ENCODE measurements at places on chromosomes 16 and 17. TPM values are rescaled to one million over a fixed set of nuclear protein-coding genes. Genes with fewer than 3 reads are reported as not detected.

GRCh38 chr17:59186850-59187249 lies 23.0 kb upstream of the SMG8 start:
- no peak for DNase-seq

GRCh38 chr17:39304188-39304587 lies 78.4 kb upstream of the STAC2 start:
- DNase-seq = no peak

DNA sequence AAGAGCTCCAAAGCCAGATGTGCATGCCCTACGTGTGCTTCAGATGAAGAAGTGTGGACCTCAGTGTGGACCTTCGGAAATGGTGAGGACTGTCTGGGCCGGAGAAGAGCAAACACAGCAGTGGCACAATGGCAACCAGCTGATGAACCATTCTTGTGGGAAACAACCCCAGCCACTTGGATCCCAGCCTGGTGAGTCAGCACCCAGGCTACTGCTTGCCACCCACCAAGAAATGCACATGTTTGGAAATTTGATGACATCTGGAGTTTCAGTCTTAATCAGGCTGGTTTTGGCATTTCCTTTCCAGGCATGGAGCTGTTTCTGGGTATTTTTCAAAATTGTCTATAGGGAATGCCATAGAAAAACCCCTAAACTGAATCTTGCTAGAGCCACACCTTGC lies 42.7 kb downstream of the DYNLRB2 start:
- DNase-seq = peak; percentile 87

- DNase-seq = no peak
Measured at GRCh38 chr17:48747445-48748363, 19.2 kb upstream of the HOXB13 start.

- no peak for DNase-seq
Measured at GRCh38 chr16:12802661-12803060, 1.0 kb downstream of the CPPED1 start.

DNA sequence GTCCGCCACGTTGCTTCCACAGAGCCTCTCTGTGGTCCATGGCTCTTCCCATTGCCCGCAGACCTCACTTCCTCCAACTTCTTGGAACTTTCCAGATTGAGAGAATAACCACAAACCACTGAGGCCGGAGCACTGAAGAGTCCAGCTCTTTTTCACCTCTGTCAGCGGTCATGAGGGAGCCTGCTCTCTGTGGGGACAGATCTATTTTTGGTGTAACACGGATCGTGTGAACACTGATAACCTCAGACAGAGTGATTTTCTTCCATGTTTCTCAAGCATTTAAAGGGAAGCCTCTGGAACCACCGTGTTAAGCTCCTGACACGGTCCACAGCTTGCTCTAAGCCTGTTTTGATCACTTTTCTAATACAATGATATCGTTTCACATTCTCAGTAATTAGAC lies 49.7 kb downstream of the NTN1 start:
- DNase-seq = no peak

The CIBAR2 gene
- total RNA-seq = not detected

GRCh38 chr17:45224671-45225050 lies 3.0 kb downstream of the FMNL1 start:
- no peak for DNase-seq

DNA sequence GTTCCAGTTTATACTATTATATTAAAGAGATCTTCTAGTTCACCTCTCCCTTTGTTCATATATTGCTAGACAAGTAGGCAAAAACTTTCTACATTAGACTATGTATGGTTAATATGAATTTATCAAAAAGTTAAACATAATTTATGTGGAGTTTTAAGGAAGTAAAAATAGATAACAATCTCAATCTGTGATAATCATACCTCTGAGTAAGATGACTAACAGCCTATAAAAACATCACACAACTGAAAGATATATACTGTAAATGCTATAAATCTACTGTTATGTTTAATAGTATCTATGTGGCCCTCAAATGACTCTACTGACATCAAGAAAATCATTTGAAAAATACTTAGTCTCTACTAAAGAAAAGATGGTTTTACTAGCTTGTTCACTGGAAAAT lies 37.1 kb downstream of the AP1G1 start:
- DNase-seq = peak; percentile 18

- no peak for DNase-seq
Measured at GRCh38 chr16:72937916-72938794, 109.8 kb downstream of the ZFHX3 start.

GRCh38 chr17:8041249-8041928 lies 2.5 kb downstream of the ALOX15B start:
- peak; percentile 70 for DNase-seq

The TMEM92 gene
- total RNA-seq = 6.6 TPM

DNA sequence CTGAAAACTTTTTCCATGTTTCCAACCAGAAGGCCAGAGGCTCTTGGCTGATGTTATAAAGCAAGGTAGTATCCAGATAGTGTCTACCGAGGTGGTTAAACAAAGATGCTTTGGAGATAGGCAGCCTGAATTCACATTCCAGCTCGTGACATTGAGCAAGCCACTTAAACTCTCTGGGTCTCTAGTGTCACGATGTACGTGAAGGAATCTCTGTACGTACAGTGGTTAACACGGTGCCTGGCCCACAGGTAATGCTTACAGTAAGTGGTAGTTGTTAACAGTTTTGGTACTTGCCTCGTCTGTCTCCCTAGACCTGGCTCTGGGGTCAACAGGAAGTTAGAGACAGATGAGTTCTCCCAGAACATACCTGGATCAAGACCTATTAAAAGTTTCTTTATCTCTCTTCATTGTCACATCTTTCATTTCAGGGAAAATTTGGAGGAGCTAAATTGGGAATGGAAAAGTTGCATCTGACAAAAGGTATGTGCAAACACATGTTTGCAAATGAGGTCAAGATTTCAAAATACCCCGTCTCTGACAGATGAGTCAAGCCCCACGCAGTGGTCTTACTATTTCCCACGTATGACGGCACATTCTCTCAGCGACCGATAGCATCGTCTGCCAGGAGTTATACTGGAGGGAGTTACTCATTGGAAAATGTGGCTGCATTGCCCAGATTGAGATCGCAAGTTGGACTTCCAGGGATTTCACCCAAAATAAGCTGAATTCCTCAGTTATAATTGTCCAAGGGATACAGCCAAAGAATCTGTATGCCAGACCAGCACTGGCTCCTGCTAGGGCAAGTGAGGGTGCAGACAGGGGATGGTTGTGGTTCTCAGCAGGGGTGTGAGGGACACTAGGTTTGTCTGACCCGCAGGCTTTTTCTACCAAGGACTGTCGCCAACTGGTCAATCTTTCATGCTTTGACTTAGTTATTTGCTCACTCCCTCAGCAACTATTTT lies 18.9 kb upstream of the MYH10 start:
- no peak for DNase-seq

GRCh38 chr17:82399601-82400101 lies 18.5 kb upstream of the HEXD start:
- peak; percentile 37 for DNase-seq

DNA sequence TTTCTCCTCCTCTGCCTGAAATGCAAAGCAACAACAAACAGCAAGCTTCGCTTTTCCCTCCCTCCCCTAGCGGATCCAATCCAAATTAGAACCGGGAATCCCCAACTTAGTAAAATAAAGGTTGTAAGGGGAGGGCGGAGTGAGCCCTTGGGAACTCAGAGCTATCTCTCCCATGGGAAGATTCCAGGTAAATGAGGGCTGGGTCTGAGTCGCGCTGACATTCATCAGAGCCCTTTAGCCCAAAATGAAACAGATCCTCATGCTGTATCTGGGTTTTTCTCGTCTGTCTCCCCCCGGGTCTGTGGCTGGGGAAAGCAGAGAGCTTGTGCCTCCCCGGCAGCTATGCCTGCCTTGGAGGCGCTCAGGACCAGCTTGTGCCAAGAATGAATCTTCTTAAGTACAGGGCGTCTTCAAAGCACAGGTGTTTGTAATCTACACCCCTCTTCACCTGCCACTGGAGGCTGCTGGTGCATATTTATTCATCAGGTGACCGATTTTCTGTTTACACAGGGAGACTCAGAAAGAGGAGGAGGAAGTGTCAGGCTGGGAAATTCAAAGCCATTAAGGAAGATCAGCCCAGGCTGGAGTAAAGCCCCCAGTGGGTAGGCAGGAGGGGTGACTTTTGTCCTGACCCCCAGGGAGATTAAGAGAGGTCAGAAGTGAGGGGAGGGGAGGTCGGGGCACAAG lies 55.0 kb upstream of the GSE1 start:
- no peak for DNase-seq

DNA sequence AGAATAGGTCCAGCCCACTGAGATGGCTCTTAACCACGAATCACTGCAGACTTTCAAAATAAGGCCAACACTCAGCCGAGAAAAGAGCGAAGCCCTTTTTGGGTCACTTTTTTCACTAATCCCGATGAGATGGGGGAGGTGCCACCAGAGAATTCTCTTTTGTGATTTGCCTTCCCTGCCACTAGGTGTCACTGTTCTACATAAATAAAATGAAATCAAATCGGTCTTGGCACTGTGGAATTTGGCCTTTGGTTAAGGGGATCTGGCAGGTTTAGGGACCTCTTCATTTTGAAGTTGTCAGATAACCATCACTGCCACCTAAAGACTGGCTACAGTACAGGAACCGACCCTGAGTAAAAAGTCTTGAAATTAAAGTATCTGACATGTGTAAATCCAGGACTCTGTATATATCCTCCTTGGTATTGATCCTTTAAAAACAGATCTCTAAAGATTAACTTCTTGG lies 147.0 kb downstream of the HS3ST4 start:
- peak; percentile 60 for DNase-seq

The KRTAP17-1 gene
- not detected for total RNA-seq

DNA sequence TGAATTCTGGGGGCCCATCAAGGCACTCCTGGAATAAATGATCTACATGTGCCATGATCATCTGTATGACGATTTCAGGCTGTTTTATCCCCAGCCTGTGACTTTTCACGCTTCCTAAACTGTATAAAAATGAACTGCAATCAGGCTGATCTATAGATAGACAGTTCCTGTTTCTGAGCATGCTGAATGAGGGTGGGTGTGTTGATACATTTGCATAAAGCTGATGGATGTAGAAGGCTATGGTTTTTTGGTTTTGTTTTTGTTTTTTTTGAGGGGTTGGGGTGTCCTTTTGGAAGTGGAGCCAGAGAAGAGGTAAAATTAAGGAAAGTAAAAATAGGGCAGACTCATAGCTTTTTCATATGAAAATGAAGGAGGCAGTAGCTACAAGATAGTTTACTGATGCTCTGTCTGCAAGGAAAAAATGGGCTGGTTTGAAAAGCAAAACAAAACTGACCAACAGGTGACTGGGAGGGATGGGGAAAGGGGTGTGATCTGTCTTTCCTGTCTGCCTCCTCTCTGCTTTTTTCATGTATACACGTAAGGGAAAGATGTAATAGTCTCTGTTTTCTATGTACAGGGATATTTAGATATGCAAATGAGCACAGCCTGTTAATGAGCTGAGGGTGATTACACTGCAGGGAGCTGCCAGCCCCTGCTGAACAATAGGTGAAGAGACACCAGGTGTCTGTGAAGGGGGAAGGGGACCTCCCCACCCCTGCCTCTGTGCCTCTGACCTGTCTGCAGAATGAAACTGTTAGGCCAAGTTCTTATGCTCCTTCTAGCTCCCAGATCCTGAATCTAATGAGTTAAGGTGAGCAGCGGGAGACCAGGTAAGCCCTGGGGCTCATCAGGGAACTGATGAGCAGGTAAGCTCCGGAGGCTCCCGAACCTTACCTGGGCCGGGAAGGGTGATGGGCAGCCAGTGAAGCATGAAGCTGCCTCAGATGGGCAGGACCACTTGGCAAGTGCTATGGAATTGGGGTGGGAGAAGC lies 46.6 kb upstream of the LYRM9 start:
- DNase-seq = no peak

DNA sequence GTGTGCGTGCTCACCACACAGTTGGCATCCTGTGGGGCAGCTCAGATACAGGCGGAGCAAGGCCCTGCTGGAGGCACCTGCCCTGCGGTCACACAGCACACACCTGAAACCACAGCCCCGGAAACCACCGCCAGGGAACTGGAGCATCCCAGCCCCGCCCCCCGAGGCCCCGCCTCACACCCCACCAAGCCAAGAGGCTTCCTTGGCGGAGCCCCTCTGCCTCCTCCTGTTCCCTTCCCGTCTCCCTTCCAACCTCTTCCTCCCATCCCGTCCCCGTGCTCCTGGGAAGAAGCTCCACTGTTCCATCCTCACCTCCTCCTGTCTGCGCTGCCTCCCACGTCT lies 205.5 kb downstream of the NTN1 start:
- DNase-seq = no peak

The VASN gene
- 100 TPM for total RNA-seq

- no peak for DNase-seq
Measured at GRCh38 chr17:47929218-47930000, 12.0 kb upstream of the PNPO start.

DNA sequence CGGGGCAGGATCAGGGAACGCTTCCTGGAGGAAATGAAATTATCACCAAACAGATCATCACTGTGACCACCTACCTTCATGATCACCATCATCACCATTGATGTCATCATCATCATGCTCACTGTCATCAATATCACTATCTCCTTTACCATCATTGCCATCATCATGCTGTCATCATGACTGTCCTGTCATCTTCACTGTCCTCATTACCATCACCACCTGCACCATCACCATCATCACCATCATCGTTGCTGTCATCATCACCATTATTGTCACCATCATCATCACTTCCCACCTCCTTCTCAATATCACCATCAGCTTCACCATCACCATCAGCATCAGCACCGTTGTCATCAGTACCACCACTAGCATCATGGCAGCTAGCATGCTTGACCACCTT lies 65.3 kb downstream of the NTN1 start:
- no peak for DNase-seq

The AOC2 gene
- total RNA-seq = 0.10 TPM

The CHMP1A gene
- 83.6 TPM for total RNA-seq

DNA sequence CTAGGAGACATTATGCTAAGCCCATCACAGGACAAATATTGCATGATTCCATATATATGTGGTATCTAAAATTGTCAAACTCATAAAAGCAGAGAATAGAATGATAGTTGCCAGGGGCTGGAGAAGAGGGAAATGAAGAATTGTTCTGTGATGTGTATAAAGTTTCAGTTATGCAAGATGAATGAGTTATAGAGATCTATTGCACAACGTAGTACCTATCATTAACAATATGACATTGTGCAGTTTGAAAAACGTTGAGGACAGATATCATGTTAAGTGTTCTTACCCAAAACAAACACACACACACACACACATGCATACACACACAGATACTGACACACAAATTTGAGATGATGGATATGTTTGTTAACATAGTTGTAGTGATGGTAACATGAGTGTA lies 871.6 kb upstream of the GOT2 start:
- no peak for DNase-seq

The HNF1B gene
- total RNA-seq = not detected

The TLCD2 gene
- 0.50 TPM for total RNA-seq

DNA sequence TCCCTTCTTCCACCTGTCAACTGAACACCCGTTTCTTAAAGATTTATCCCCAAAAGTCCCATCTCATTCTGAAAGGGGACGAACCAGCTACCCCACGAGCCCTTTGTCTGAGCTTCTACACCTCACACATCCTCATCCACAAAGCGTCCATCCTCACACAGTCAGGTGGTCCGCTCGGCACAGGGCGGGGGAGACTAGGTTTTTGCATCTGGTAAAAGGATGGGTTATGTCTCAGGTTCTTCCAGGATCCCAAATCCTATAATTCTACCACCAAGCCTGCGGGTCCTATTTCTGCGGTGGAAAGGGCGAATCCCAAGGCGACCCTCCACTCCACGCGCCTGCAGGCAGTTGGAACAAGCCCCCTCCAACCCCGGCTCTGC lies 458 bp downstream of the GFOD2 start:
- no peak for DNase-seq

All from A172 (cell line).